NCI-H524 (cell line): ENCODE measurements at places on chromosomes 1 and 21.

- no peak for DNase-seq
These were observed 373.3 kb downstream of the TTLL7 start for GRCh38 chr1:83625646-83626045.

GRCh38 chr1:182367926-182368325 lies 23.7 kb downstream of the GLUL start:
- peak; percentile 66 for DNase-seq

DNA sequence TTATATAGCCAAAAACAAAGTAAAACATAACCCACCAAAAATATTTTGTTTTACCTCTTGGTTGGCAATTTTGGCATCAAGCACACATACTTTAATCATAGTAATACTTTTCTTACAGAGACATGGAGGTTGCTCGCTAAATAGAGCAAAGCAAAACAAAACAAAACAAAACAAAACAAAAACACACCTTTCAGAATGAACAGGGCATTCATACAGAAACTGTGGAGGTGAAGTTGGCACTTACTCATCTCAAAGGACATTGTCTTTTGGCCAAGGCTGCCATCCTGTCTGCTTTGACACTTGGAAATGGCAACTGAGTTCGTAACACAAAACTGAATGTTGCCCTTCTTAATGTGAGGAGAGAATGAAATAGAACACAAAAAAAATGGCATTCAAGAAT lies 773.1 kb downstream of the USP25 start:
- DNase-seq: no peak

DNA sequence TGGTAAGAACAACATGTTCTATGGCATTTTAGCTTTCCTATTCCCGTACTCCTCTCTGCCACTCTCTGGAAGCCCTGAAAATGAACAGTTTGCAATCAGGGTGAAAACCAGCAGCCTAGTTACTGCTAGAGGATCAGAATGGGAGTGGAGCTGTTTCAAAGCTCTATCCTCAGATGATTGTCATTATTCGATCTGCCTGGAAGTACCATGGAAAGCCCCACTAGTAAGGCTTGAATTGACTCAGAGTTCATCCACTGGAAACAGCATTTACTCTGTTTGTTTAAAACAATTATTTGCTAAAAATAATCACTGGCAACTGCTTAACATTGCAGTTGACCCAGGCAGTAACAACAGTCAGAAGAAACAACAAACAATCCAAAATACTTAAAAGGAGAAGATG lies 91.2 kb downstream of the USH2A start:
- no peak for DNase-seq

- no peak for DNase-seq
These were observed 106.0 kb downstream of the ADAMTS1 start for GRCh38 chr21:26739189-26739588.

- DNase-seq: no peak
These were observed 71.9 kb upstream of the EFHD2 start for GRCh38 chr1:15337656-15338402.

DNA sequence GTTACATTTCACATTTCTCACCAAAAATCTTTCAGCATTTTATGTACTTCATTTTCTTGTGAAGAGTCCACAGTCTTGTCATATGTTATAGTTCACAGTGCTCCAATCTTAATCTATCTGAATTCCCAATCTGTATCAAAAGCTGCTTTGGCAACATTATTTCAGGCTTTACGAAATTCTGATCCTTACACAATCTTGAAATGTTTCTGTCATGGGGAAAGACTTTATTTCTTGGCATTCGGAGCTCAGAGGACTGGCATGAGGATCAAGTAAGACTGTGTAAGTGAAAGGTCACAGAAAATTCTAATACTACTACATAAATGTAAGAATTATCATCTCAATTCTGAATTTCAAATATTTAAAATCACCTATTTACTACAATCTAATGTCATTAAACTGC lies 2.0 kb downstream of the USP33 start:
- no peak for DNase-seq

DNA sequence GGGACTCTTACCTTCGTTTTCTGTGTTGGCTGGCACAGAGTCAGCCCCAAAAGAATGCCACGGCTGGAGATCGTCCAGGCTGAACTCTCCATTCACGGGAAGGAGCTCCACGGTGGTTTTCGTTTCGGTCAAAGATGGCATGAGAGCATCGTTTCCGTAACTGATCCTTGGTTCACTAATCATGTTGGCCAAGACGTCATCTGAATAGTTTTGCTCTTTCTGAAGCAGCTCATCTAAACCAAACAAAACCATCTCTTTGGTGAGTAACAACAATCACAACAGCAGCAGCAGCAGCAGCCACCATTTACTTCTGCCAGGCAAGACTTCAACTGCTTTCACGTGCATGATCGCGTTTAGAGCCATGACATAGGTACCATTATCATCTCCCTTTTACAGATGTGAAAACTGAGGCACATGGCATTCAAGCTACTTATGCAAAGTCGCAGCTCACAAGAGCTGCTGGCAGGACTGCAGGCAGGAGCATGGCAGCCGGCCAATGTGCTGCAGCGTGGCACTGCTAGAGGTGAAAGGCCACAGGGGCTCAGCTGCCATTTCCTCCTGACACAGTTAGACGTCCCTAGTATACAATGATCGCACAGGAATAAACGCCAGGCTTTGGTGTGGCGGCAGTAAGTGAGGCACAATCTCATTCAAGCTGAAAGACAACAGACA lies 177.1 kb downstream of the GABPA start:
- no peak for DNase-seq

GRCh38 chr1:202143768-202144401 lies 652 bp downstream of the ARL8A start:
- no peak for DNase-seq

DNA sequence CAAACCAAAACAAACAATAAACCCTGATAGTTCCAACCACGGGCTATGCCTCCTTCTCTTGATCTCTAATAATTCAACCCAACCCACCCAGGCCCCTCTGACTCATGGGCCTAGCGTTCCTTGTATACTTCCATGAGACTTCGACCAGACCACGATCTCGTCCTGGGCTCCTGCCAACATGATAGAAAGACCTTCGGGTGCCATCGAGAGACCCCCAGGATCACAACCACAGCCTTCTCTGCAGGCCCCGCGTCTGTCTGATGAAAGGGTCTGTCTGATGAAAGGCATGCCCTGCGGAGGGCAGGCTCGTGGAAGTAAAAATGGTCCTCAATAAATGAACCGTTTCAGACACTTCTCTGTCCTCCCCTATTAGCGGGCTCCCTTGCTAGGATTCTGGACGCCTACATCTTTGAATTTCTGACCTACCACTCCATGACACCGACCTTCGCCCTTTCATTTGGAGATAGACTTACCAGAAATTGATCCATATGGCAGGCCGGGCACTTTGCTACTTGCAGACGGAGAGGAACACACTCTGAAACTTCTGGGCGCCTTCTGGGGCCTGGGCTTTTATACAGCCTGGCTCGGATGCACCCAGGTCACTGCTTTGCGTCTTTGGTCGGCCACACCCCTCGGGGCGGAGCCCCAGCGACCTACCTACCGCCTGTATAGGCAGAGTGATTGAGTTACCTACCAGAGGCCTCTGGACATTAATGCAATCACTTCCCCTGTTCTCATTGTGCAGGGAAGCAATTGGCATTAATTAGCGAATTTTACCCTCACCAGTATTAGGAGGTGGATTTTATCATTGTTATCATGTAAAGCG lies 5.3 kb upstream of the KLF18 start:
- no peak for DNase-seq

DNA sequence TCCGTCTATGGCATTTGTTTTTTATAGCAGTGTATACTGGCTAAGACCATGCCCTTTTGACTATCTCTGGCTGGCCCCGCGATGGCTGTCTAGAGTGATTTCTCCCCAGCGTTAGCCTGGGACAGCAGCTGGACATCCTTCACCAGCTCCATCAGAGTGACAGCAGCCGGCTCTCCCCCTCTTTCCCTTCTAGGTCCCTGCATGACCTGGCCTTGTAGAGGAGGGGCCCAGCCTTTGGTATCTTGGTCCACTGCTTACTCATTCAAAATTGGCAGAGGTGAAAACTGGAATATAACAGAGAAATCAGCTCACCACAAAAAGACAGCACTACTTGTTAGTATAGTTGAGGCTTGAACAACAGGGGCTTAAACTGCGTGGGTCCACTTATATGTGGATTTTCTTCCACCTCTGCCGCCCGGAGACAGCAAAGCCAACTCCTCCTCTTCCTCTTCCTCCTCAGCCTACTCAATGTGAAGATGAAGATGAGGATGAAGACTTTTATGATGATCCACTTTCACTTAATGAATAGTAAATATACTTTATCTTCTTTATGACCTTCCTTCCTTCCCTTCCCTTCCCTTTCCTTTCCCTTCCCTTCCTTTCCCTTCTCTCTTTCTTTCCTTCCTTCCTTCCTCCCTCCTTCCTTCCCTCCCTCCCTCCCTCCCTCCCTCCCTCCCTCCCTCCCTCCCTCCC lies 29.4 kb upstream of the B3GALNT2 start:
- no peak for DNase-seq

DNA sequence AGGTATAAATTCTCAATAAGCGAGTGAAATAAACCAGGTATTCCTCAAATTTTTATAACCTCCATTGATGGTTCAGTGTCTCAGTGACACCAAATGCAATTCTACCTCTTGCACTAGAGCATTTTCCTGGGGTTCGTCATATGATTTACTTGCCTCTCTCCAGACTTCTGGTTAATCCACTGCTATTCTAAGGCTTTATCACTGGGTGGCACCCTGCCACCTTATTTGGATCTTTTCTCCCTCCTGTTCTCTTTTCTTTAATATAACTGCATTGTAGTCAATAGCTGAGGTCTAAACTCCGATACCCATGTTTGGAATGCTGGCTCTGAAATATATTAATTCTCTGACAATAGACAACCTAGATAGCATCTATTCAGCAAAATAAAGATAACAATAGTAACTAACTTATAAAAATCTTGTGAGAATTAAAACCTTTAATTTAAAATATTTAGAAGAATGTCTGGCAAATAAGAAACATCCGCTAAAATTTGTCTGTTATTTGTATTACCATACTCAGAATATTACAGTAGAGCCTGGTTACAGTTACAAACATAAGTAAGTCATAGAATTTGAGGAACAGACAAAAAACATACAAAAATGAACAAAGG lies 436.4 kb downstream of the PLA2G4A start:
- DNase-seq: peak; percentile 73

- no peak for DNase-seq
These were observed 193.8 kb upstream of the EDN2 start for GRCh38 chr1:41678111-41678878.

GRCh38 chr1:235525314-235525713 lies 21.1 kb upstream of the B3GALNT2 start:
- no peak for DNase-seq
